ENCODE measurements at places on chromosomes 16 and 17.

- DNase-seq: no peak
Measured at GRCh38 chr17:31431098-31431851, 39.8 kb downstream of the RAB11FIP4 start.

GRCh38 chr17:68705714-68706076 is 104.5 kb upstream of the FAM20A start:
- no peak for DNase-seq

- DNase-seq: no peak
Measured at GRCh38 chr17:8359769-8360168, 16.7 kb downstream of the KRABD2 start.

DNA sequence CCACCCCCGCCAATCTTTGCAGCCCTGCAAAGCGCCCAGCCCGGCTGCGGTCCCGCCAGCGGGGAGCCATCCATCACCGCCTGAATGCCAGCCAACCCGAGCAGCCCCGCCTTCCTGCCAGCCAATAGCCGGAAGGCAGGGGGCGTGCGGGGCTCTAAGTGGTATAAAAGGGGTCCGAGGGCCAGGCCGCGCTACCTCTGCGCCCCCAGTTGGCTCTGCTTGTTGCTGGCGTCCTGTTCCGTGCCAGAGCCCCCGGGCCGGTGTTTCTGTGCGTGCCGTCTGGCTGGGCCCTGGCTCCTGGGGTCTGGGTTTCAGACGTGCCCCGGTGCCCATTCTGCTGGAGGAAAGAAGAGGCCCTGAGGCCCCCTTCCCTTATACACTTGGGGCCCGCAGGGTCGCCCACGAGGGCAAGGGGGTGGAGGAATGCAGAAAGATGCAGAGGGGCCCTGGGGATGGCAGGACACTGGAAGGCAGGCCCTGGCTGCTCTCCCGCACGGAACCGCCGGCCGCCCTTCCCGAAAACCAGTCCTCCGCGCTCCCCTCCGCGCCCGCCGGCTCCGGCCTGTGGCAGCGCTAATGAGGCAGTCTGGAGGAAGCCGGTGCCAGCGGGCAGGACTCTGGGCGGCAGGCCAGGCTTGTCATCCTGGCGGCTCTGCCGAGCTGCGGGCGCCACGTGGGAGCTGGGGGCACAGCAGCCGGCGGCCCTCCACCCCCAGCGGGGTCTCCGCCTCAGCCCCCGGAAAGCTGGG is 14.0 kb downstream of the COPZ2 start:
- no peak for DNase-seq

- no peak for DNase-seq
Measured at GRCh38 chr16:25895380-25895779, 203.6 kb downstream of the HS3ST4 start.

GRCh38 chr16:4433914-4434787 is 8.5 kb downstream of the DNAJA3 start:
- no peak for DNase-seq

DNA sequence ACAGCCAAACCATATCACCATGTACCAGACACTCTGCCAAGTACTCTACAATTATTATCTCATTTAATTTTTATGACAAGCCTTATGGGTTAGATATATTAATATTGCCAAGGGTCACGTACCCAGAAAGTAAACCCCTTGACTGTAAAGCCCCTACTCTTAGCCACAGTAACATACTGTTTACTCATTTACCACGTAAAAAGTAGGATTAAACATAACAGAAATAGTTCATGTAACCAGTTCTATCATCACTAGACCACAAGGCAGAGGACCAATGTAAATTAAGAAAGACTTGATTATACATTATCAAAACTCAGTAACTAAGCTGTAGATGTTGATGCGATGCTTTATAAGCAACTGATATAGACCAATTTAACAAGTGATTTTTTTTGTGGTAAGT is 101.5 kb upstream of the CNTNAP4 start:
- DNase-seq: no peak

GRCh38 chr16:26715969-26716368 is 350.8 kb upstream of the C16orf82 start:
- no peak for DNase-seq

- DNase-seq: no peak
Measured at GRCh38 chr16:74264811-74265210, 31.8 kb upstream of the PSMD7 start.

DNA sequence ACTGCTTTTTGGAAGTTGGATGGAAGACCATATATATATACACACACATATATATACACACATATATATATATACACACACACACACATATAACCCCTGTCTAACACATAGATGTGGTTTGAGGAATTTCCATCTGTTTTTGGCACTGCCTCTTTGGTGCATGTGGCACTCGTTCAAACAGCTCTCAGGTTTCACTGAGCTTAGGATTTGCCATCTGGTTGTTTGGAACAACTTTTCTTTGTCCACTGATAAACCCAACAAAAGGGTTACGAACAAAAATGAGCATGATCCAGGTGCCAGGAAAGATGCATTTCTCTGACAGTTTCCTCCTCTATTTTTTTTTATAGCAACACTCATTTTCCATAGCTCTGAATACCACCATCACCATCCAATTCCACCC is 14.6 kb upstream of the KCNJ16 start:
- no peak for DNase-seq

- no peak for DNase-seq
Measured at GRCh38 chr17:80968602-80969029, 23.0 kb upstream of the CHMP6 start.

DNA sequence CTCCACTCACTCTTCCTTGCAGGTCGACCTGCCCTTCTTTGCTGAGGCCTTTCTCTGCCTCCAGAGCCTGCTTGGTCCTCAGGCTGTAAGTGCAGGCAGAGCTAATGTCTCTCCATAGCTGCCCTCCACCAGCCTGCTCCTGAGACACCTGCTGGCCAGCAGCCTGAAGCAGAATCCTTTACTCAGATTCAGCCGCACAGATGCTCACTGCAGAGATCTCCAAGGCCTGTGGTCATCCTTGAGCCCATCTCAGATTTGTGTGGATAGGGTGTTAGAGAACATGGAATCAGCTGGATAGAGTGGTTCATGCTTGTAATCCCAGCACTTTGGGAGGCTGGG is 11.5 kb downstream of the DEXI start:
- DNase-seq: no peak

All from activated CD8-positive, alpha-beta memory T cell treated with anti-CD3 and anti-CD28 coated beads for 1 hour (primary cell).